ENCODE measurements at places on chromosomes 13 and 19.

GRCh38 chr13:67377919-67378318 is 147.8 kb upstream of the PCDH9 start:
- no peak for DNase-seq

- DNase-seq = no peak
Measured at GRCh38 chr19:2186071-2186846, 22.5 kb downstream of the DOT1L start.

DNA sequence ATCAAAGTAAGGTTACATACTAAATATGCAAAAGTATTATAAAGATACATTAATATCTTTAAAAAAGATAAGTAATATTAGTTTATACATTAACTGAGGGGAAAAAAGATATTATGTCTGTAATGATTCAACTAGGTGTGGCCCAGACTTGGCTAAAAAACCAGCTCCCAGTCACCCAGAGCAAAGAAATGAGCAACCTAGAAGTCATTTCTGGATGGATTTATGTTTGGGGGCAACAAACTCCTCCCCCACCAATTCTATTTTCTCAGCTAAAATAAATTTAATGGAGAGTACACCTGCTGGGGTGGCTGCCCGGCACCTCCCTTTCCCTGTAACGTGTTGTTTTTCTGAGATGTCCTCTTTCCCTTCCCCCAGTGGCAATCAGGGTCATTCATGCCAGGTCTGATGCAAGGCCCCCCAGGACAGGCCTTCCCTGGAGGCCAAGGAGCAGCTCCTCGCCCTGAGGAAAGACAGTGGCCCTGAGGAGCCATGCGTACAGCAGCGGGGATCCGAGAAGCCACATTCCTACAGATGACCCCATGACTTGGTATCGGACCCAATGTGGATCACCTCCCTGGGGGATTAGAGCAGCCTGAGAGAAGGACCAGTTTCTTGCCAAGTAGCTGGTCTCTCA is 78.6 kb upstream of the DOCK9 start:
- no peak for DNase-seq

DNA sequence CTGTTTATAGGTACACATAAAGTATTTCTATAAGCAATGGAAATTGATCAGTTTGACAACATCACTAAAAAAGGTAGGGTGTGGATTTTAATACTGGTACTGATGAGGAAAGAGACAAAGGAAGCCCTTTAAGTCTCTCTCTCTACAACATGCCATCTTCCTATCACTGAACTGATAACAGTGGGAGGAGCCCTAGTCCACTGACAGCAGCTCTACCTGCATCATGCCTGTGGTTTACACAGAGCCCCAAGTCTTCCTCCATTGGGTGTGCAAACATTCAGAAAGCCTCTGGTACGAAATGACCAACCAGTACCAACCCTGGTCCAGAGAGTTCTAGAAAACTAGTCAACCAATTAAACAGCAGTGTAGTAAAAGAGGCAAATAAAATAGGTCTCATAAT is 53.4 kb downstream of the KLF12 start:
- no peak for DNase-seq

- no peak for DNase-seq
Measured at GRCh38 chr19:41123716-41124294, 9.6 kb downstream of the CYP2F1 start.

DNA sequence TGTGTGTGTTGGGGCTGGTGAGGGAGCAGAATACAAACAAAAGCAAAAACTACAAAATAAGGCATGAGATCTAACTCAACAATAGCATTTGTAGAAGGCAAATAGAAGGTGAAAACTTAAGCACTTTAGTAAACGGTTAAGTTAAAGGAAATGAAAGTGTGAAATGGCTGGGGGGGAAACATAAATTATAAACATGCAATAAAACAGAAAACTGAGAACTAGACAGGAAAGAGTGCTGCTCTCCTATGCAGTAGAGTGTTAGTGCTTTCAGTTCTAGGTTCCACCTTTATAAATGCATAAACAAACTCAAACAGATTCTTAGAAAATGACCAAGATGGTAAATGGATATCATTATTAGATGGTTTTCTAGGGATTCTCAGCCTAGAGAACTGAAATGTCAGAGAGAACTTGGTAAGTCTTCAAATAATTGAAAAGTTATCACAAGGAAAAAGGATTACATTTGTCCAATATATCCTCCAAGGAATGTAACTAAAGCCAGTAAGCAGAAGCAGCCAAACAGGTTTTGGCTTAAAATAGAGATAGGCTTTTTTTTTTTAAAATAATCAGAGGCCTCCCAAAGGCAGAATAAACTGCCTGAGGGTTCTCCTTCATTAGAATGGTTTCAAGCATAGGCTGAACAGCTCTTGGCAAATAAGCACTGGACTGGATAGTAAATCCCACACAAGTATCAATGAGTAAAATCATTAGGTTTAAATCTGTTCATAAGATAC is 23.3 kb downstream of the RBM26 start:
- no peak for DNase-seq

GRCh38 chr13:62721893-62722292 is 1306.2 kb upstream of the PCDH20 start:
- no peak for DNase-seq

DNA sequence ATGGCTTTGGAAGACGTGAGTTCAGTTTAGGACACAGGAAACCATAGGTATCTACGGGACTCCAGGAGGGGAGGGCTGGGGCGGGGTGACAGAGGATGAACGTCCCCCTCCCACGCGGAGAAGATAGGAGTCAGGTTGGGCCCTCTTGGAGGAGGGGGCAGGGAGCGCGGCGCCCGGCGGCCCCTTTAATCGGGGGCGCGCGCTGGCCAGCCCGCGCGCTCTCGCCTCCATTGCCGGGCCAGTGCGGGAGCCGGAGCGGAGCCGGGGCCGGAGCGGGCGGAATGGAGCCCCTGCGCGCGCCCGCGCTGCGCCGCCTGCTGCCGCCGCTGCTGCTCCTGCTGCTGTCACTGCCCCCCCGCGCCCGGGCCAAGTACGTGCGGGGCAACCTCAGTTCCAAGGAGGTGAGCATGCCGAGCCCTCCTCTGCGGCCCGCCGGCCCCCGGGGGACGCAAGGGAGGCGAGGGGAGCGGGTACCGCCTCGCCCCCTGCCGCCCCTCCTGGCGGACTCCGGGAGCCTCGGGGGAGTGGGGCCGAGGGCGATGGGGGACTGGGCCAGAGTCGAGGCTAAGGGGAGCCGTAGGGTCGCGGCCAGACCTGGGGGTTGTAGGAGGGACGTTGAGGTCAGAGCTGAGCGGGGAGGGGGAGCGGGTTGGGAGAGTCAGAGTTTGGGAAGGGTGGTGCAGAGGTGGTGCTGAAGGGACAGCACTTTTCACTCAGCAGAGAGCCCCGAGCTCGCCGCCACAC is at the start of gene TMEM145:
Gene TMEM145 (plus strand): TSS at position 214 of the 744 bp plus-strand sequence. CDS start 68 bp downstream, at position 282.
- DNase-seq = no peak

GRCh38 chr19:825897-826644 is 1.6 kb upstream of the AZU1 start:
- no peak for DNase-seq

- no peak for DNase-seq
Measured at GRCh38 chr13:38898481-38898880, 92.2 kb downstream of the STOML3 start.

All from stimulated activated CD8-positive, alpha-beta memory T cell treated with anti-CD3 and anti-CD28 coated beads, Interleukin-4, amount 100 ng/mL, for 1 hour (primary cell).